ENCODE measurements at places on chromosomes 6 and 20.

- no peak for DNase-seq
Observed at GRCh38 chr6:10586302-10586701, 65.2 kb downstream of the GCNT2 start.

DNA sequence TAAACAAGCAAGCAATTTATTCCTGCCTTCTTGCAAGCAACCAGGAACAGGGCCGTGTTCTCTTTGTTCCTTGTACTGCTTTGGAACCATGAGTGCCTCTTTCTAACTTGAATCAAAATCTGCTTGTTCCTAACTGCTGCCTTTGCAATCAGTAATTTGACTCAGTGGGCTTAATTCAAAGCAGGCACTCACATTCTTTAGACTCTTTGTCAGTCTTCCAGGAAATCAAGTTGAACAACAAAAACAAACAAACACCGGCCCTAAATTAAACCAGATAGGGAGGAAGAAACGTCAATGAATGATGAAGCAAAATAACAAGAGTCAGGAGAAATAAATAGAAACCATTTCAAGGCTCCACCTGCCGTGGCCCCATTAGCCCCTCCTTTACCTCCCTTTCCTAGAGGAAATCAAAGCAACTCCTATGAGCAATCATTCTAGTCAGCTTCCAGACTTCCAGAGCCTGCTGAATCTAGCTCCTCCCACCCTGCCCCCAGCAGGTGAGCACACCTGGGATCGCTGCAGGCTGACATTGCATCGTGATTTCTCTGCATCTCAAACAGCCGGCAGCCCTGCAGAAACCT lies 582.2 kb upstream of the FLRT3 start:
- DNase-seq = peak; percentile 80

- DNase-seq = no peak
Observed at GRCh38 chr6:100230115-100230952, 234.4 kb downstream of the SIM1 start.

- no peak for DNase-seq
Observed at GRCh38 chr20:2656471-2657117, 4.2 kb downstream of the NOP56 start.

- no peak for DNase-seq
Observed at GRCh38 chr6:105884011-105884410, 202.1 kb upstream of the PRDM1 start.

DNA sequence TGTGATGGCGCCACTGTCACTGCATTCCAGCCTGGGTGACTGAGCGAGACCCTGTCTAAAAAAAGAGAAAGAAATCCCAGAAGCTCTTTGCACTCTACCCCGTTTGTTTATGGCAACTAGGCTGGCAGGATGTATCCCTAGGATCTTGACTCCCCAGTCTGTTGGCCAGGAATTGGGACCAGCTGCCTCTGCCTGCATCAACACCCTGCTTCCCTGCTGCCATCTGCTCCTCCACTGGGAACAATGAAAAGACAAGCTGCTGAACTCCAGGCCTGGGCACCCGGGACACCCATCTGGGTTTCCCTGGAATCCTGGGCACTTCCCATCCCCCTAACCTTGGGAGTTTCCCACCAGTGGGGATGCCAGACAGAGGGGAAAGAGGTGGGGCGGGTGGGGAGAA lies 64.9 kb downstream of the CPNE5 start:
- no peak for DNase-seq

- no peak for DNase-seq
Observed at GRCh38 chr6:34497411-34497810, 31.5 kb downstream of the PACSIN1 start.

DNA sequence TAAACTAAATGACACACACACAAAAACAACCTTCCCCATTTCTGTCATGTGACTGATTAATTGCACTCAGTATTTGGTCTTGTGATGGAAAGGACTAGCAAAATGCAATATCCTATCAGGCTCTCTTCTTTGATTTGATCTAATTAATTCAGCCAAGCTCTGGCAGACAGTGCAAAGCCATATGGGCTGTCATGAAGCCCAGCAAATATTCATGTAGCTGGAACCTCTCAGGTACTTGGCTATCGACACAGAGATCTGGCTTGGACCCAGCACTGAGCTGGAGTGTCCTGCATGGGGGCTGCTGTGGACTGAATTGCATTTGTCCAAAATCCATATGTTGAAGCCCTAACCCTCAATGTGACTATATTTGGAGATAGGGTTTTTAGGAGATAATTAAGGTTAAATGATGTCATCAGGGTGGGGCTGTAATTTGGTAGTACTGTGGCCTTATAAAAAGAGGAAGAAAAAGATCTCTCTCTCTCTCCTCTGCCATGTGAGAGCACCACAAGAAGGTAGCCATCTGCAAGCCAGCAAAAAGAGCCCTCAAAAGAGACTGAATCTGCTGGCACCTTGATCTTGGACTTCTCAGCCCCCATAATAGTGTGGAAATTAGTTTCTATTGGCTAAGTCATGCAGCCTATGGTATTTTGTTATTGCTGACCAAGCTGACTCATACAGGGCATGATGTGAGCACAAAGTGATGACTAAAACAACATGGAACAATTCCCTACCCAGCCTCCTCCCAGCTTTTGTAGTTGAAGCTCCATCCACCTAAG lies 77.1 kb downstream of the STMND1 start:
- DNase-seq = peak; percentile 33

DNA sequence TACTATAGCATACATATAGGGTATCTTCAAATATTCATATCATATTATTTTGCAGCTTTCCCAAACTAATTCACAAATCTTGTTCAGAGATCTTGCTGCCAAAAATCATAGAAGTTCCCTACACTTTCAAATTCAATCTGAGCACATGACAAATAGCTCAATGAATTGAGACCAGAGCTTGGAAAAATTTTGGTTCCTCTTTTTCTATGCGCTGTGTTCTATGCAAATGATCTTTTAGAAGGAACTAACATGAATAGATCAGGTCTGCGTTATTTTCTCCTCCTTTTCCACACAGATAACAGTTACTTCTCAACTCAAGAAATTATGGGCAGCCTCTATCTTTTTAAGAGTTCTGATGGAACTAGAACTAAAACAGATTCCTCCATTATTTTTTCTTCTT lies 316.3 kb downstream of the ARHGAP18 start:
- no peak for DNase-seq

GRCh38 chr6:43185391-43185985 lies 3.5 kb downstream of the CUL9 start:
- no peak for DNase-seq

- peak; percentile 29 for DNase-seq
Observed at GRCh38 chr6:161373905-161374451, 100.1 kb upstream of the AGPAT4 start.

DNA sequence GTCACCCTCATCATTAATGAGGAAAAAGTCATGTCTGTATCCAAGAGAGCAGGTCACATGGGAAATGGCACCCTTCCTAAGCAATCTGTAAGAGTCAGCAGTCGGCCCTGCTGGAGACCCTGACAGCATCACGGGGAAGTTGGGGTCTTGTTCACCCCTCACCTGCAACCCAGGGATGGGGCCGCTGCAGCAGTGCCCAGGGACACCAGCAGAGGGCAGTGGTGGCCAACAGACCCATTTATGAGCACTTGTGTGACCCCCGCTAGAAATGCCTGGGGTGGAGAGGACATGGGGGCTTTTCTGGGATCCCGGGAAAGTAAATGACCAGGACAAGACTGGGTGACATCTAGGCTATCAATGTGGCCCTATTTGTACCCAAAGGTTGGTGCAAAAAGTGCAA lies 35.9 kb downstream of the ANKRD60 start:
- no peak for DNase-seq

GRCh38 chr6:31767096-31767645 lies 4.7 kb downstream of the SAPCD1 start:
- DNase-seq = no peak

- DNase-seq = no peak
Observed at GRCh38 chr6:51163843-51164529, 345.3 kb downstream of the TFAP2B start.

- DNase-seq = peak; percentile 76
Observed at GRCh38 chr6:134123666-134124208, 71.3 kb upstream of the SLC2A12 start.

- DNase-seq = no peak
Observed at GRCh38 chr6:137780447-137781034, 86.5 kb upstream of the TNFAIP3 start.

GRCh38 chr20:20778676-20779075 lies 66.2 kb upstream of the RALGAPA2 start:
- no peak for DNase-seq

DNA sequence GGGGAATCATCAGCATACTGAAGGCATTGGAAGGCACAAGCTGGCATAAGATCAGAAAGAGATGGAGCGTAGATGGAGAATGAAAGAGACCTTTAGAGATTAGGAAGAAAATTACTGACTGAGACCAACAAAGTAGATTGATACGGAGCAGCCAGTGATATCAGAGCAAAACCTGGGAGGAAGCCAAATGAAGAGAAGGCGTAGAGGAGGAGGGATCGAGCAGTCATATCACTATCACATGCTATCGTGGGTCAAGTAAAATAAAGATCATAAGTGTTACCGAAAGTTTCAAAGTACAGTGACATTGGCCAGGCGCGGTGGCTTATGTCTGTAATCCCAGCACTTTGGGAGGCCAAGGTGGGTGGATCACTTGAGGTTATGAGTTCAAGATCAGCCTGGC lies 53.6 kb upstream of the FANCE start:
- no peak for DNase-seq

DNA sequence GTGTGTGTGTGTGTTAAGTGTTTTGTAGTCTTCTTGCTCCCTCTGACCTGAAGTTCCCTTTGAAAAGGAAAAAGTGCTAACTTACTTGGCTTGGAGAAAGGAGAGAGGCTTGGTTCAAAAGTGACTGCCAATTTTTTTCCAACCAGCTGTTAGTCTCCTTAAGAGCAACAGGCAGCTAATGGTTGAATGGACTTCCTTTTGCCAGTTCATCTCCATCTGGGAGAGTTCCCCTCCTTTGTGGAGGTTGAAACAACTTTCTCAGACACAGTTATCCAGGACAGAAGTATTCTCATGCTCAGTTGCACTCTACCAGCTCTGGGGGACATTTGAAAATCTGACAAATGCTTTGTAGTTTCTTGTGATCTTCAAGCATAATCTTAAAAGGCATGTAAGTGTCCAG lies 4.5 kb downstream of the RIPOR2 start:
- peak; percentile 79 for DNase-seq

DNA sequence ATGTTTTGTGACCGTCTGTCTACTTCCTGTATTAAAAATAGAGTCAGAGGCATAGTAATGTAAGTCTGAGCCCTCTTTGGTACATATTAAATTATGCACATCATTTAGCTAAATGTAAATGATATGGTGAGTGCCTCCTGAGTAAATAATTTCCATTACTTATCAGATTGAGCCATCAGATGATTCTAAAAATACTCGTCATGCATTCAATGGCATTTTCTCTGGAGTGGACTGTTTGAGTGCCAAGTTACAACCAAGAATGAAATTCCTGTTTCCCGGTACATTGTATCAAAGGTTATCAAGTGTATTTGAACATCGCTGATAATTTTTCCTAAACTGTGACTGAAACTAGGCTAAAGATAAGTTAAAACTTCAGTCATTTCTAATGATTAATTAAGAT lies 81.0 kb downstream of the AKAP7 start:
- no peak for DNase-seq

DNA sequence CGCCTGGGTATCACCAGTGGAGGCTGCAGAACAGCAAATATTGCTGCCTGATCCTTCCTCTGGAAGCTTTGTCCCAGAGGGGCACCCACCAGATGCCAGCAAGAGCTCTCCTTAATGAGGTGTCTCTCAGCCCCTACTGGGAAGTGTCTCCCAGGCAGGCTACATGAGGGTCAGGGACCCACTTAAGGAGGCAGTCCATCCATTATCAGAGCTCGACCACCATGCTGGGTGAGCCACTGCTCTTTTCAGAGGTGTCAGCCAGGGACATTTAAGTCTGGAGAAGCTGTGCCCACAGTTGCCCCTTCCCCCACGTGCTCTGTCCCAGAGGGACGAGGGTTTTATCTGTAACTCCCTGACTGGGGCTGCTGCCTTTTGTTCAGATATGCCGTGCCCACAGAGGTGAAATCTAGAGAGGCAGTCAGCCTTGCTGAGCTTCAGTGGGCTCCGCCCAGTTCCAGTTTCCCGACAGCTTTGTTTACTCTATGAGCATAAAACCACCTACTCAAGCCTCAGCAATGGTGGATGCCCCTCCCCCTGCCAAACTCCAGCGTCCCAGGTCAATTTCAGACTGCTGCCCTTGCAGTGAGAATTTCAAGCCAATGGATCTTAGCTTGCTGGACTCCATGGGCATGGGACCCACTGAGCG lies 25.9 kb upstream of the AIG1 start:
- DNase-seq = peak; percentile 29

DNA sequence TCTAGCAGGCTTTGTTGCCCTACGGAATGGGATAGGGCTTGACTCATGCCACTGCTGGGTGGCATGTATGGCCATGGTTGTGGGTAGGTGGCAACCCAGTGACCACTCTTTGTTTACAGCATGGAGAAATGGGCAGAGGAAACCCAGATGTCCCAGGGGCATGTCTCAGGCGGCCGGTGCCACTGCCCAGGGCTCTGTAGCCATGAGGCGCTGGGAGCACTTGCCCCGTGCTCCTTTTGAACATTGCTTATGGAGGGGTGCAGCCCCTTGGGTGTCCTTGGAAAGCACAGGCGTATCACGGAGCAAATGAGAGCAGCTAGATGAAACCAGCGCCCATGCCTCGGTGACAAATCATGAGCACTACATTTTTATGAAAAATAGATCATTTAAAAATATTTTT lies 212.5 kb upstream of the ECI2 start:
- DNase-seq = no peak

DNA sequence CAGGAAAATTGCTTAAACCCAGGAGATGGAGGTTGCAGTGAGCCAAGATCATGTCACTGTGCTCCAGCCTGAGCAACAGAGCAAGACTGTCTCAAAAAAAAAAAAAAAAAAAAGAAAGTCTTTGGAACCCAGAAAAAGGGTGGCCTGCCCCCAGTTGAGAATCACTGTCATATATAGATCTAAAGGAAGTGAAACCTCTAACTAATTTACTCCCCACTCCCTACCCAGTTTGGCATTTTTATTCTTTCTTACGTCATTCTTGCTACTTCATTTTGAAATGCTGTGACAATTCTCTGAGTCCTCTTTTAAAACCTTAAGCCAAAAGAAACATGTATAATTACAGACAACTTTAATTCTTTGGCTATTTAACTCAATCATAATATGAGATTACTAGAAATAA lies 254.8 kb downstream of the CDC5L start:
- DNase-seq = no peak

DNA sequence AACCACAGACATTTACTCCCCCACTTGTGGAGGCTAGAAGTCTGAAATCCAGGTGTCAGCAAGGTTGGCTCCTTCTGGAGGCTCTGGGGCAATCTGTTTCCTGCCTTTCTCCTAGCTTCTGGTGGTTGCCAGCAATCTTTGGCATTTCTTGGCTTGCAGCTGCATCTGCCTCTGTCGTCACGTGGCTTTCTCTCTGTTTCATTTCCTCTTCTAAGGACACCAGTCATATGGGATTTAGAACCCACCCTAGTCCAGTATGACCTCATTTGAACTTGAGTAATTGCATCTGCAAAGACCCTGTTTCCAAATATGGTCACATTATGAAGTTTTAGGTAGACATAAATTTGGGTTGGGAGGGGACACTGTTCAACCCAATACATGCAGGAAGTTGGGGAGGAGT lies 56.2 kb upstream of the EPB41L1 start:
- peak; percentile 63 for DNase-seq

Measured in renal cortical epithelial cell (primary cell).